Activated CD4-positive, alpha-beta T cell treated with anti-CD3 and anti-CD28 coated beads for 1 hour (primary cell): ENCODE measurements at places on chromosomes 16 and 17.

DNA sequence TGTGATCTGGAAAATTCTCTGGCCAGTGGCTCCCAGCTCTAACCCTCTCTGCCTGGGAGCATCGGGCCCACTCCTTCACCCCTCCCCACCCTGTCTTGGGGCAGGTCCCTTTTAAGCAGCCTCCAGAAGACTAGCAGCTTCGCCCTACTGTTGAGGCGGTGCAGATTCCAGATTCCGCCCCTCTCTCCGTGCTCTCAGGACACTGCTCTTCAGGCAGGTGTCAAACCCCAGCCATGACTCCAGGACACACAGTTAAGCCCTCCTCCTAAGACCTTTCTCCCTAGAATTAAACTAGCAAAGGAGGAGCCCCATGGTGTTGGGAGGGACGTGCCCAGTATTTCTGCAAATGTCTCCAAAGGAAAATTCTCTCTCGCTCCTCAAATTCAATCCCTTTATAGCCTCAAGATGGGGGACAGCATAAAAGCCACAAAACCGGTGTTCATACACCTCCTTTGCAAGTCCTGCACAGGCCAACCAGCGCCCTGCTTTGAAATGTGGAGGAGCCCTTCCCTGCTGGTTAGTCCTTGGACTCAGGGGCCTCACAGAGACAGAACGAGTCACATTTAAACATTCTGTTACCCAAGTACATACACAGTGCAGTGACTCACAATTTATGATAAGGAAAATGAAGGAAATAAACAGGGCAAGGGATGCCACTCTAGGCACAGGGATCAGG lies 7.2 kb downstream of the LPO start:
- no peak for DNase-seq

- no peak for DNase-seq
These were observed 5.2 kb upstream of the PKMYT1 start for GRCh38 chr16:2985462-2985861.

DNA sequence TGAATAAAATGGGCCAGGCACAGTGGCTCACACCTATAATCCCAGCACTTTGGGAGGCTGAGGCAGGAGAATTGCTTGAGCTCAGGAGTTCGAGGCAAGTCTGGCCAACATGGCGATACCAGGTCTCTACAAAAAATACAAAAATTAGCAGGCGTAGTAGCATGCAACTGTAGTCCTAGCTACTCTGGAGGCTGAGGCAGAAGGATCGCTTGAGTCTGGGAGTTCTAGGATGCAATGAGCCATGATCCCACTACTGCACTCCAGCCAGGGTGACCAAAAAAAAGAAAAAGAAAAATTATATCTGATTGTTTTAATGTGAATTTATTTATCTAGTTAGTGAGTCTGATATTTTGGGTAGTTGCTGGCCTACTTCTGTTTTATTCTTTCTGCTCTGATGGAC lies 7.0 kb downstream of the IL34 start:
- no peak for DNase-seq

- DNase-seq: no peak
These were observed 114.9 kb upstream of the CACNG5 start for GRCh38 chr17:66720027-66720426.

- DNase-seq: no peak
These were observed 10.5 kb downstream of the POLDIP2 start for GRCh38 chr17:28346746-28347246.

GRCh38 chr16:66093191-66093590 lies 273.3 kb upstream of the CDH5 start:
- DNase-seq: no peak

DNA sequence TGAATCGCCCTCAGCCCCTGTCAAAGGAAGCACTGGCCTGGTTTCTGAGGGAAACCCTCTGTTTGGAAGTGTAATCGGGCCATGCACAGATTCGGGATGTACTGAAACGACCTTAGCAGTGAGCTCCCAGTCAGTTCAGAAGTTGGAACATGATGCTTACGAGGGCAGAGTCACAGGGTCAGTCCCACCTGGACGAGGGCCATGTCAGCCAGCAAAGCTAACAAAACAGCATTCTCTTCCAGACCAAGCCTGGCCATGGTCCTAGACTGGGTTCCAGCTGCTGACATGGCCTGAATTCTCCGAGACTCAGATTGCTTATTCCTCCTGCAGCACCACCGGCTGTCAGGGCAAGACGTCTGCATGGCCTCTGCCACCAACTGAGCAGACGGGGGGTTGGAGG lies 192.2 kb upstream of the WSCD1 start:
- DNase-seq: no peak

DNA sequence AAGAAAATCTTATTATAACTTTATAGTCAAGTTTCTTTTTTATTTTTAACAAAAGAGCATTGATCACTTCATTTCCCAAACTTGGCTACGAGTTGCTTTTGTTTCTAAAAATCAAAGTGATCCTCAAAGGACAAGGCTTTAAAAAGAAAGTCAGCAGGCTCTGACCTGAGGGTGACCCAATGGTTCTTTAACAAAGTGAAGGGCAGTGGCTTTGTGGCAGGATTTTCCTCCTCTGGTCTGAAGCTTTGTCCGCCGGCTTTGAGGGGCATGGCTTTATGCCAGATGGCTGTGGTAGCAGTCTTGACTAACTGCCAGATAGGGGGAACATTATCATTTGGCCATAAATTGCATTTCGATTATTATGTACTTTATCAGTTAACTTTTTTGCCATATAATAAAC lies 28.5 kb downstream of the IQCK start:
- DNase-seq: no peak

DNA sequence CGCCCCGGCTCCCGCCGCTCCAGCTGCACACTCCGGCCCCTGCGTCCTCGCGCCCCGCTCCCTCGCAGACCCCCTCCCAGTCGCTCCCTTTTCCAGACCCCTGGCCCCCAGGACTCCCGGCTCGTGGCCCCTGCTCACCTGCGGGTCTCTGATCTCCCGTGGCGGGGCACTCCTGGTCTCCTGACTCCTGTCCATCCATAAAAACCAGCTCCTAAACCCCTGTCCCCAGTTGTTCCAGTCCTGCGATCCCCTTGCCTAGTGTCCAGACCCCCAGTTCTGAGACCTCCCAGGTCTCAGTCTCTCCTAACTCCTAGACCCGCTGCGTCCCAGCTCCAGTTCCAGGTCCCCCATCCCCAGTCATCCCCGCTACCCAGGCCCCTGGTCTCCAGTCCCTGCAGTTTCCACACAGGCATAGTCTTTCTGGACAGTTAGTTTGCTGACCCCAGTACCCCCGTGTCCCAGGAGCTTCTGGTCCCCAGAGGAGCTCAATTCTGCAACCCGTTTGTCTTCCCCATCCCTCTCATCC lies 379 bp downstream of the SNX29 start:
- DNase-seq: no peak

- no peak for DNase-seq
These were observed 17.0 kb downstream of the ITGA3 start for GRCh38 chr17:50072925-50073324.

- DNase-seq: no peak
These were observed 10.6 kb downstream of the CALCOCO2 start for GRCh38 chr17:48841395-48841831.

DNA sequence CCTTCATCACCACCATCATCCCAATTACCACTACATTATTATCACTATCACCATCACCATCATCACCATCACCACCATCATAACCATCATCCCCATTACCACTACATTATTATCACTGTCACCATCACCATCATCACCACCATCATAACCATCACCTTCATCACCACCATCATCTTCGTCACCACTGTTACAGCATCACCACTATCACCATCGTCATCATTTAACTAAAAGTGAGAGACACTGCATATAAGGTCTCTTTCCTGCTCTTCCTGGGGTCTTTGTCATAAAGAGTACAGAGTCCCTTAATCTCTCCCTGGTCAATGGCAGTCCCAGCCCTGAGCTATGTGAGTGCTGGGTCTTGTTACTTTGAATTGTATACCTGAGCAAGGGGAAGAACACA lies 133.5 kb downstream of the CMIP start:
- DNase-seq: no peak

DNA sequence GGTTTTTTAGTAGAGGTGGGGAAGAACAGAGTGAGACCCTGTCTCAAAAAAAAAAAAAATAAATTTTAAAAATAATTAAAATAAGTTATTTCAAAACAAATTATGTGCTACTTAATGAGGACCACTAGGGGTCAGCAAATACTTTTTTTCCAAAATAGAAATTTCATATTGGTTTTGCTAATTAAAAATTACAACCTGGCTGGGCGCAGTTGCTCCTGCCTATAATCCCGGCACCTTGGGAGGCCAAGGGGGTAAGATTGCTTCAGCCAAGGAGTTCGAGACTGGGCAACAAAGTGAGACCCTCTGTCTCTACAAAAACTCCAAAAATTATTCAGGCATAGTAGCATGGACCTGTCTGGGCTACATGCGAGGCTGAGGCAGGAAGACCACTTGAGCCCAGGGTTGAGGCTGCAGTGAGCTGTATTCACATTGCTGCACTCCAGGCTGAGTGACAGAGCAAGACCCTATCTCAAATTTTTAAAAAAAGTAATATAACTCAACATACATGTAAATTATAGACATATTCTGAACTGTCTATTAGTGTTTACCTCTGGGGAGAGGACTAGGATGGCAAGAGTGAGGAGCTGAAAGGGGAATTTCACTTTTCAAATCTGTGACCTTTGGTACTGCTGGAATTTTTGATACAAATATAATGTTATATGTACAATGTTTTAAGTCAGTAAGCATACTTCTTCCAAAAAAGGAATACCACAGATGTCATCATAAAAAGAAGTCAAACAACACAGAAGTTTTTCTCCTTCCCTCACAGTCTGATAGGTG lies 8.1 kb downstream of the MEIOB start:
- DNase-seq: no peak

DNA sequence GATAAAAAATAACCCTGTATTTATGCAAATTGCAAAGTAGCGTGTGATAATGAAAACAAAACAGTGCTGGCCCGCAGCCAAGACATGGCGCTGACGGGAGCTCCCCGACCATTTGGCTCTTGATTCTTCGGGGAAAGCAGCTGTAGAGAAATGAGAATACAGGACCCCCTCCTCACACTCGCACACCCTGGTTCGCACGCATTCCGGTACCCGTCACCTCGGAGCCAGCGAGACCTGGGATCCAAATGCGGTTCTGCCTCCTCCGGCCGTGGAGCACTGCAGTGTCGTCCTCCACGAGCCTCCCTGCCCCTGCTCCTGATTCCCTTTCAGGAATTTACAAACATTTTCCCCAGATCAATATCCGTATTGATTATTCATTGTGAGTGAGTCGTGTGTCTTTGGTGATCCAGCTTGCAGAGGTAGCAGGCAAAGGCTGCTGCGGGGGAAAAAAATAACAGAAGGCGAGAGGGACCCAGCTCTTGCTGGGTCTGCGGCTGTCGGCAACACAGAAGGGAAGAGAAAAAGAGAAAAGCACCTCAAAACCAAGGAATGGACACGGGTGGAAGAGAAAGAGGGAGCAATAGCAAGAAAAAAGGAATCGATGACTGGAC lies 184.1 kb upstream of the ZFHX3 start:
- DNase-seq: no peak

DNA sequence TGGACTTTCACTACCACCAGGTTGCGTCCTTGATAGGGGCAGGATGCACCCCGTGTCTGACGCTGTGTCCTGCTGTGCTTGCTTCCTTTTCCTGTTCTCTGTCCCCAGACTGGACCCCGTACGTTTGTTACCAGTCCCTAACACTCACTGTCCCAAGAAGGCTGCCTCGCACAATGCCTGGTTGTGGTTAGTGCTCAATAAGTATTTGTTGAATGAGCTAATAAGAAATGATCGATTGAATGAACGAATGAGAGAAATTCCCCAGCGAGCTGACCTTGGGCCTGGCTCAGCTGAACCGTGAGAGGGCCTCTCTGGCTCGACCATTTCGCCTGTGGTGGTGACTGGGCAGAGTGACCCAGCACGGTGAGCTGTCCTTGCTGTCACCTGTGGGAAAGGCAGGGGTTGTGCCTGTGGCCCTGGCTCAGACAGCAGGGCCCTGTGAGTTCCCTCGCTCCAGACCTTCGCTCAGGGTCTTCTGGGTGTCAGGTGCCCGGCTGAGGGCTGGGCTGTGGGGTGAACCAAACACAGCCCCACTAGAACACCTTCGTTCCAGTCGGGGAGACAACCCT lies 20.9 kb downstream of the CMIP start:
- no peak for DNase-seq

- no peak for DNase-seq
These were observed 44.2 kb downstream of the ADCY7 start for GRCh38 chr16:50310308-50311133.

- DNase-seq: no peak
These were observed 14.7 kb downstream of the CDH13 start for GRCh38 chr16:82641336-82641984.

DNA sequence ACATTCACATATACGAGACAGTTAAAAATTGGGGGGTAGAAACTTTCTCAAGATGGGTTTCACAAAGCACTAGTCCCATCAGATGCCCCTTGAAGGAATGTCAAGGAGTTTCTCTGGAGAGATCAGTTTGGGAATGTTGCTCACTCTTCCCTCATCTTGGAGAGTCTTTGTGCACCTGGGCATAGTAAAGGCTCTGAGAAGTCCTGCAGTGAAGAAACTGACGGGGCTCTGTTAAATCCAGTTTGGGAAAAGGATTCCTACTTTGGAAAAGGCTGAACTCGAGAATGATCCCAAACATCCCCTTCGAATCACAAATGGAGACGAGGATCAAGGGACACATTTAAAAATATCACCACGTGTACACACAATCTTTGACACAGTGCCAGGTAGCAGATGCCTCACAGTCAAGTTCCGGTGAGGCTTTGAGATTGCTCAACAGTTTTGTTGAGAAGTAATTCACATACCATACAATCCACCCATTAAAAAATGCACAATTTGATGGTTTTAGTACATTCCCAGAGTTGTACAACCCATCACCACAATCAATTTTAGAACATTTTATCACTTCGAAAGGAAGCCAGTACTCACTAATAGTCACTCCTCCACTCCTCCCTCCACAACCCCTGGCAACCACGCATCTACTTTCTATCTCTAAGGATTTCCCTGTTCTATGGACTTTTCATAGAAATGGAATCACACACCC lies 203.4 kb upstream of the FOXF1 start:
- no peak for DNase-seq

DNA sequence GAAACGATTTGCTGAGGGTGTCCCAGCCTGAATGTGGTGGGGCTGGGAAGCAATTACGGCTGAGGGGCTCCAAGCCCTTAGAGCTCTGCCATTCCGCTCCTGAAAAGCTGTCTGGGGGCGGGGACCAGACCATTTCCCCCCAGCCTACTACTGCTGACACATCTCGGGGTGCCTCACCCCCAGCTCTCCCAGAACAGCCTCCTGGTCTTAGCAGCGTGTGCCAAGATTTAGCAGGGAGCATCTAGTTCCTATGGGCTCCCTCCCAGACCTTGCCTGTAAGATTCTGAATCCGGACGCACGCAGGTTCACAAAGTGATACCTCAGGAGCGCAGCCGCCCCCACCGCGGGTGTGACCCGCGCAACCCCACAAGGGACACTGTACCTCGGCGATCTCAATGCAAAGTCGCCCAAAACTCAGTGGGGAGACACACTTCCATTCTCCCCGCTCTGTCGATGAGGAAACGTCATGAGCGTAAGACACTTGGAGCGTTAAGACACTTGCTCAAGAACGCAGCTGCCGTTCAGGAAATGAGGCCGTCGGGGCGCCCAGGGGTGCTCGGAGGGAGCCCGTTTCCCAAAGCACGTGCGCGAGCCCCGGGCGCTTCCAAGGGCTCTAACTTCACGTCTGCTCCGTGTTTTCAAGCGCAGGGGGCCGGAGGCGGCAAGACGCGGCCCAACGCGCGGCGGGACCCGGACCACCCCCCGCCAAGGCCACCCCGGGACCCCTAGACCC lies 629 bp downstream of the GEMIN4 start:
- peak; percentile 31 for DNase-seq

GRCh38 chr17:7380321-7380720 lies 568 bp upstream of the TNK1 start:
- DNase-seq: no peak
